ENCODE measurements at places on chromosomes 5 and 9.

DNA sequence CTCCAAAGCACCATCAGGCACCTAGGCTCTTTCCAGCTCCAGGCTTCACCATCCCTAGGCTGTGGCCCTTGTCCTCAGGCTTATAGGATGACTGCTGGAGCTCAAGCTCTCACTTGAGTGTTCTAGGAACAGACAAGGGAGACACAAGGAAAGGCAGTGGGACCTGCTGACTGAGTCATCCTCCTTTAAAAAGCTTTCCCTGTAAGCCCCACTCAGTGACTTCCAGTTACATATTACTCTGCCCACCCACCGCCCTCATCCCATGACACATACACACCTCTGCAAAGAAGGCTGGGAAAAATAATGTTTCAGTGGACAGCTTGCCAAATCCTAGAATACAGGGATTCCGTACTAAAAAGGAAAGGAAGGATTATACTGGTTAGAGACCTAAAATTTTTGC lies 154.2 kb upstream of the ZNF366 start:
- DNase-seq, result no peak

- DNase-seq, result no peak
Measured at GRCh38 chr9:2000314-2000713, 14.8 kb upstream of the SMARCA2 start.

DNA sequence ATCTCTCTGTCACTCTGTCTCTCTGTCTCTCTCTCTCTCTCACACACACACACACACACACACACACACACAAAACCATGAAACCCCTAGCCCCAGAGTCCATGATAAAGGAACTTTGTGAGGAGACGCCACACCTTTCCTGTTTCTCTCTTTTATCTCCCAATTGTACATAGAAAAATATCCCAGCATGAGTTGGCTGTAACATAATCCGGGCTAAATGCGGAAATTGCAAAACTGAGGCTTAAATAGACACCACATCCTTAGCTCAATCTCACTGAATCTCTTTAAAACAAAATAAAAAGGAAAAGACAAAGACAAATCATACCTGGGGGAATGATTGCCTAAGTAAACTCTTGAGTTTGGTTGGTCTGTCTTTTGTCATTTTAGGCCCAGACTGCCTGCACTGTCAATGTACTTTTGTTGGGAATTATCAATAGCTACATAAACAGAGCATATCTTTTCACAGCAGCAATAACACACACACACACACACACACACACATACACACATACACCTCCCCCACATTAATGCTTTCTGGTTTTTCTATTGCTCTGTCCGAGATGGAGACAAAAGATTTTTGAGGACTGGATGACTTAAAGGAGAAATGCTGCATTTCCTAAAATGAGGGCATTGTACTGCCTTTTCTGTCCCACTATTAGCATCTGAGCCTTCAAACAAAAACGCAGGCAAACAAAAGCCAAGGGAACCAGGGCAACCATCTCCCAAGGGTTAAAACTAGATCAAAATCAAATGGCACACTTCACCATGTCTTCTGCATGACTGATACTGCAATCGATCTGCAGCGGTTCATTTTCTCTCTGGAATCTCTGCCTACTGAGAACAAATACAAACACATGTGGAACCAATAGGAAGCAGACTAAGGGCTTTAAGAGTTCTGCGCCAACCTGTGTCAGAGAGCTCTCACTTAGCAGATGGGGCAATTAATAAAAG lies 321.5 kb downstream of the NFIB start:
- DNase-seq, result no peak

DNA sequence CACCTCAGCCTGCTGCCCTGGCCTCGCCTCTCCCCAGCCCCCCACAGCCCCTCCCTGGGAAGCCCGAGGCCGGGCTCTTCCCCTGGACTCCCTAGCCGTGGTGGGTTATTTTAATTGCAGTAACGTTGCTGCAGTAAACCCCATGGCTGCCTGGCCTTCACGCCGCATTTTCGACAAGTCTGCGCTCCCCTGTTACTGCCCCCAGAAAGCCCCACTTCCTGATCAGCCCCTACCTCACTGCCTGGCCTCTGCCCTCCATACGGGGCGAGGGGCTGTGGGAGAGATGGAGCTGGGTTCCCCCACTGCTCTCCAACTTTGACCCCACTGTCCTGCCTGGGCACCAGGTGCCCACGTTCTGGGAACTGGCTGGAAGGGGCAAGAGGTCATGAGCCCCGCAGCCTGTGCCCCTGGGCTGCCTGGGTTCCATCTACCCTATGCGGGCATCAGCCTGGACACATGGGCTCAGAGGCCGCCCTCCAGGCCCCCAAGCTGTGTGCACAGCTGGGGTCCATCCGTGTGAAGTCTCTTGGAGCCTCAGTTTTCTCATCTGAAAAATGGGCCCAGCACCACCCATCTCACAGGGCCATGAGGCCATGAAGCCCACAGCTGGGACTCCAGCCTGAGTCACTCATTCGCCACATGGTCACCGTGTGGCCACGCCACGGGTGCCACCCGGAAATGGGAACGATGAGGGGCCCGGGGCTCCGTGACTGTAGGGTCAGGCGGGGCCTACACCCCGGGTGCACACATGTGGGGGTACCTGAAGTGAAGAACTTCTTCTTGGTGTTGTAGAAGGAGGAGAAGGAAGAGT lies 11.5 kb downstream of the EGFL7 start:
- DNase-seq, result no peak

- no peak for DNase-seq
Measured at GRCh38 chr5:55836191-55836590, 15.0 kb upstream of the IL31RA start.

DNA sequence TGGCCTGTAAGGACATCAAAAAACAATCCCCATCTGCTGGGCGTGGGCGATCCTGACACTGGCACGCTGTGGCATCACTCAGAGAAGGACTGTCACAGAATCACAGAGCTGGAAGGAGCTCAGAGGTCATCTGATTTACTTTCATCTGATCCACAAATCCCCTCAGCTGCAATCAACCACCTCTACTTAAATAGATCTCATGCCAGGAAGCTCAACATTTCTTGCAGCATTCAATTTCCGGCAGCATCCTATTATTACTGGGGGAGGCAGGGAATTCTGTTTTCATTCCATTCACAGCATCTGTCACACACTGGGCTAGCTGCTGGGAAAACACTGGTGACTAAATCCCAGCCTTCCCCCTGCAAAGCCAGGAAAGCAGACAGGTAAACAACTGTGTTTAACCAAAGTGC lies 38.3 kb downstream of the RETREG1 start:
- DNase-seq, result no peak

Data from T-helper 9 cell (primary cell).